Caki2 (cell line): ENCODE measurements at places on chromosomes 16 and 17. TPM values are rescaled to one million over a fixed set of nuclear protein-coding genes. Genes with fewer than 3 reads are reported as not detected.

DNA sequence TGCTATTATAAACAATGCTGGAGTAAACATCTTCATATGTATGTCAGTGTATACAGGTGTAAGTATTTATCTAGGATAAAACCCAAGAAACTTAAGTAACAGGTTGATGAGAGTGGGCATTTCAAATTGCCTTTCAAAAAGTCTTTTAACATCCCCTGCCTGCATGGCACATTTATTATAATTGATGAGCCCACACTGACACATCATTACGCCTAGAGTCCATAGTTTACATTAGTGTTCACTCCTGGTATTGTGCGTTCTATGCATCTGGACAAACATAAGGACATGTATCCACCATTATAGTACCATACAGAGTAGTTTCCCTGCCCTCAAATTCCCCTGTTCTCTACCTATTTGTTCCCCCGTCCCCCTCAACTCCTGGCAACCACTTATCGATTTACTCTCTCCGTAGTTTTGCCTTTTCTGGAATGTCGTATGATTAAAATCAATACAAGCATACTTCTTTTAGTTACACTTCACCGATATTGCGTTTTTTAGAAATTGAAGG is 53.7 kb downstream of the NACA2 start:
- DNase-seq, result no peak

- no peak for DNase-seq
These were observed 857 bp upstream of the STAT5A start for GRCh38 chr17:42287305-42287976.

GRCh38 chr17:56987283-56987834 is 9.4 kb downstream of the SCPEP1 start:
- DNase-seq, result no peak

- DNase-seq, result no peak
These were observed 33.0 kb downstream of the TEX2 start for GRCh38 chr17:64229815-64230728.

TOP2A gene
- 131 and 148 TPM in 2 replicates for total RNA-seq

- peak; percentile 80 for DNase-seq
These were observed 36.4 kb upstream of the TMEM97 start for GRCh38 chr17:28282596-28282995.

GRCh38 chr17:6072611-6073010 is 2.4 kb downstream of the WSCD1 start:
- no peak for DNase-seq

DNA sequence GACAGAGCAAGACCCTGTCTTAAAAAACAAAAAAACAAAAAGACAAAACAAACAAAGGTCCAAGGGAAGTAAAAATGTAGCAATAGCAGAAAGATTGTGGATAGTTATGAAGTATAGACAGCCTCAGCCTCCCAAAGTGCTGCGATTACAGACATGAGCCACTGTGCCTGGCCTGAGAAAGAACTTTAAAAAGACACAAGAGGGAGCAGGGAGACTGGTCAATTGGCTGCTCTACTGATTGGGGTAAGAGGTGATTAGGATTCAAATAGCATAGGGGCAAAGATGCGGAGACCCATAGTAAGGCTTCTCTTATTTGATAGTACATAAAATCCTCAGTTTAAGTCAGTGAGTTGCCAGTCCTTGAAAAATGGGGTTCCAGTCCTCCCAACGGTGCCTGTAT is 518.2 kb upstream of the GOT2 start:
- no peak for DNase-seq

CCDC78 gene
- total RNA-seq, result 4.5 and 10.3 TPM in 2 replicates

PARD6A gene
- total RNA-seq, result 5.3 and 7.2 TPM in 2 replicates

P2RX5 gene
- total RNA-seq, result not detected in 2 replicates

PRSS8 gene
- 2.9 and 4.4 TPM in 2 replicates for total RNA-seq

DNA sequence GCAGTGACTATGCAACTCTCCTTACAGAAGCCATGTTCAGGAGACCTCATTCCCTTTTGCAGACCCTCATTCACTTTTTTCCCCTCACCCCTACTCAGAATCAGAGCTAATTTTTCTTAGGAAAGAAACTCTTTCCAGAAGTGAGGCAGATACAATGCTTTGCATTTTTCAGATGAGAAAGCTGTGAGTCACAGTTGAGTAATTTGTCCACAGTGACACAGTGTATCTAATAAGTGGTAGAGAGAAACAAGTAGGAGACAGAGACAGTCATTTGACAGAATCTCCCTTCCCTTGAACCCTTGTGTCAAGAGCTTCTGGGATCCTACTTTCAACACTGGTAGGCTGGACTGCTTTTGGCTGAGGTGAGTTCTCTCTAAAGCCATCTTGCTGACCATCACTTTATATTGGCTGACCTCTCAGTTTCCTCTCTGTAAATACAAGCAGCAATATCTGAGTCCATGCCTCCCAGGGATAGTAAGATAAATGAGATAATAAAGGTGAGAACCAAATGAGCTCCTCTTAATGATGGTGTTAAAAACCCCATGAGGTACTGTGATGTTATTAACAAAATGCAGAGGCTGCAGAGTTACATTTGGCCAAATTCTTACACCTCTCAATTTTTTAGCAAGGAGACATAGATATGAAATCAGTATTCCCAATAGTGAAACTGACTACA is 130.8 kb downstream of the CA10 start:
- DNase-seq, result peak; percentile 51

DNA sequence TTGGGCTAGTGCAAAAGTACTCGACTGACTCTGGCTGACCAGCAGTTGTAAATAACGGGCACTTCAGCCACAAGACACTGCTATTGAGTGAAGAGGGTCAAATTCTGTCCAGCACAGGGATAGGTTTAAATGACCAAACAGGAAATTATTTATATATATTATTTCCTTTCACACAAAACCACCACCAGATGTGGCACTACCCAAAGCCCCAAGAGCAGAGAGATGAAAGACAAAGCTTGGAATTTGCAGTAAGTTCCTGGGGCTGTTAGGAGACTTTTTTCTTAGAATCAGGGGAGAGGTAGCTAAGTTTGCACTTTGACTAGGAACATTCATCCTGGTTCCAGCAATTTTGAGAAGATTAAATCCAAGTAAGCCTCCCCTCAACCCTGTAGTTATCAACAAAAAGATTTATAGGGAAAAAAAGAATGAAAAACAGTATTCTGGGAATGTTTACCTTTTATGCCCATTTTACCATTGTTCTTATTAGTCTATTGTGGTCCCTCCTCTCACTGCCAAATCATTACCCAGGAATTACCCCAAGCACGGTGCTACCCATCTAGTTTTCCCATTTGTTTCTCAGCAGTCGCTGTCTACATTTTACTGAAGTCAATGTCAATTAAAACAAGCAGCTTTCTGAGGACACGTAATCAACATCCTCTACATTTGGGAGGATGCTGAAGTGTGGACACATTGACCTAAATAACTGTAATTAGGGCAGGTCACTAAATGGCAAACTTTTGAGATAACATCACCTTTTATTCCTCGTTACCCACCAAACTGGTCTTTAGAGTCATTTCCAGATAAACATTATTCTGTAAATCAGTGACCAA is 43.5 kb downstream of the GRB7 start:
- DNase-seq, result no peak

GRCh38 chr16:75293772-75294171 is 42.3 kb upstream of the BCAR1 start:
- DNase-seq, result no peak

DNA sequence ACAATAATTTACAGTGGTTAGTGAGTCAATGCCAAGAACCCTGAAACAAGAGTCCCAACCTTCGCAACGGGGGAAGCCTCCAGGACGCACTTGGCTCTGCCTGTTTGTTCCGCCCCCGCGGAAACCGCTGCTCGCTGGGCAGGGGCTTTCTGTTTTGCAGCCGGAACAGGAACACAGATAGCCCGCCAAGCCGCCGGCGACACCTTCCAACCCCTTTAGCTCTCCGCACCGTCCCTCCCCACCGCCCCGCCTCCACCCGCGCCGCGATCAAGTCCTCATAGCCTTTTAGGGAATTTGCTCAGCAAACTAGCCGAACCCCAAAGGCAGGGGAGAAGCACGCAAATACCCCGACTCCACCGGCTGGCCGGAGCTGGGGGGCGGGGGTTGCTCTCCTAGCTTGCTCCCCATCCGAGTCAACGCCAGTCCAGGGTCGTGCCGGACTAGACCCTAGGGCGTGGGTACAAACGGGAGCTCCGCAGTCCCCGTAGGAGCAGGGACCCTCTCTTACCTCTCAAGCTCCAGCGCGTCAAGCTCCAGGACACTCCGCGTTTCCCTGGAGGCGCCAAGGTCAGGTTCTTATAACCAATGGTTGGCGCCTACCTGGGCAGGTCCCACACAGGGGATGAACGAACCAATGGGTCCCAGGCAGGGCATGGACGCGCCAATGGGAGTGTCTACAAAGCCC is at the start of gene SLFN13:
Gene SLFN13 (minus strand): TSS at position 553 of the 685 bp plus-strand sequence. CDS start 3,086 bp downstream, outside the sequence.
- peak; percentile 82 for DNase-seq

DNA sequence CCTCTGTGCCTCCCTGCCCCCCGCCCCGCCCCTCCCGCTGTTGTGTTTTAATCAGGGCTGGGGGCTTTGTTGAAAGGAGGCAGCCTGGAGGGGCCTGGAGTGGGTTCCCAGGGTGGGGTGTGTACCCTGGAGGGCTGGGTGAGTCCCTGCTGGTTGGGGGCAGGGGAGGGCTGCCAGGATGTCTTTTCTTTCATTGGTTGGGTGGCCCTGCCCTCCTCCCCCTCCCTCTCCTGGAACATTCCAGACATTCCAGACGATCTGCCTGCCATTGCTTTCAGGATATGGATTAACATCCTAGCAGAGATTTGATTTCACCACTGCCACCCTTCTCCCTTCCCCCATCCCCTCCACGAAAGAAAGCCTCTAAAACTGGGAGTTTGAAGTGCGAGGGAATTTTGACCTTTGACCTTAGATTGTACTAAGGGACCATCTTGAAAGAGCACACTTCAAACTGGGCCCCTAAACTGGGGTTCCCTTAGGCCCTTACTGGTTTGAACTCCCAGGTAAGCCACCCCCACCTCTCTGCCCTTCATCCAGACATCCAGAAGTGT is 25.3 kb downstream of the IGF2BP1 start:
- peak; percentile 54 for DNase-seq

RAB26 gene
- 8.9 and 9.5 TPM in 2 replicates for total RNA-seq

GRCh38 chr16:22782314-22782713 is 31.6 kb upstream of the HS3ST2 start:
- DNase-seq, result no peak

DNA sequence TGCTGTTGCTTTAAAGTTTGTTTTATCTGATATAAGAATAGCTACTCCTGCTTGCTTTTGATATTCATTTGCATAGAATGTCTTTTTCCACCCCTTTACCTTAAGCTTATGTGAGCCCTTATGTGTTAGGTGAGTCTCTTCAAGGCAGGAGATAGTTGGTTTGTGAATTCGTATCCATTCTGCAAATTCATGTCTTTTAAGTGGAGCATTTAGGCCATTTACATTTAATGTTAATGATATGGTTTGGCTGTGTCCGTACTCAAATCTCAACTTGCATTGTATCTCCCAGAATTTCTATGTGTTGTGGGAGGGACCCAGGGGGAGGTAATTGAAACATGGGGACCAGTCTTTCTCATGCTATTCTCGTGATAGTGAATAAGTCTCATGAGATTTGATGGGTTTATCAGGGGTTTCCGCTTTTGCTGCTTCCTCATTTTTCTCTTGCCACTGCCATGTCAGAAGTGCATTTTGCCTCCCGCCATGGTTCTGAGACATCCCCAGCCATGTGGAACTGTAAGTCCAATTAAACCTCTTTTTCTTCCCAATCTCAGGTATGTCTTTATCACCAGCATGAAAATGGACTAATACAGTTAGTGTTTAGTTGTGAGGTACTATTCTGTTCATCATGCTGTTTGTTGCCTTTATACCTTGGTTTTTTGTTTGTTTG is 27.2 kb downstream of the ATF7IP2 start:
- no peak for DNase-seq
